ENCODE measurements at places on chromosomes 2 and 18.

DNA sequence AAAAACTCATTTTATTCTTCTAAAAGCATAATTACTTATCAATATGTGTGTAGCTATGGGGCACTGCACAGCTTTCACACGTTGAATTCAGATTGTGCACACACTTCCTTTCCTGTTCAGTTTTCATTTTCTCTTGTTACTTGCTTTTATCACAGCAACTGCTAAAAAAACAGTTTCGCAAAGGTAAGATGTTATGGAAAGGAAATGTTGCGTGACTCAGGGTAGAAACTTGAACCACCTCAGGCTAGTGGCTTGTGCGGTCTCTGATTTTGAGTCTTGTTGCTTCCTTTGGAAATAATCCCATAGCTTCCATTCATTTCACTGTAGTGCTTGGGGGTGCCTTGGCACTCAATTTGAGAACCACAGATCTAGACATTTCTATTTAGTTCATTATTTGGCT lies 171.9 kb downstream of the FMNL2 start:
- DNase-seq = no peak

DNA sequence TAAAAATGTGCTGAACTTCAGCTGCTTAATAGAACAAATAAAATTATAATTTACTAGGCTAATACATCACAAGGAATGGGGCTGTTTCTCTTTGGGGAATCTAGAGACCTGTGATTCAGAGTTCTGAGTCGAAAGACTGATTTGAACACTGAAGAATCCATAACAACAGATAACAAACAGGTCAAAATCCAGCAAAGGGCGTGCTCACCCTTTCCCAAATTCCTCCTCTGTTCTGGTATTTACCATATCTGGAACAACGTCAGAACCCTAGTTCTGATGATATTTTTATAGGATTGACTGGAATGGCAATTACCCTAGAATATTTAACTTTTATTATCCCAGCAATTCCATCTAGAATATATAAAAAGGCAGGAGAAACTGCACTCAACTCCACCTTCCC lies 66.0 kb upstream of the ITGA6 start:
- peak; percentile 61 for DNase-seq

DNA sequence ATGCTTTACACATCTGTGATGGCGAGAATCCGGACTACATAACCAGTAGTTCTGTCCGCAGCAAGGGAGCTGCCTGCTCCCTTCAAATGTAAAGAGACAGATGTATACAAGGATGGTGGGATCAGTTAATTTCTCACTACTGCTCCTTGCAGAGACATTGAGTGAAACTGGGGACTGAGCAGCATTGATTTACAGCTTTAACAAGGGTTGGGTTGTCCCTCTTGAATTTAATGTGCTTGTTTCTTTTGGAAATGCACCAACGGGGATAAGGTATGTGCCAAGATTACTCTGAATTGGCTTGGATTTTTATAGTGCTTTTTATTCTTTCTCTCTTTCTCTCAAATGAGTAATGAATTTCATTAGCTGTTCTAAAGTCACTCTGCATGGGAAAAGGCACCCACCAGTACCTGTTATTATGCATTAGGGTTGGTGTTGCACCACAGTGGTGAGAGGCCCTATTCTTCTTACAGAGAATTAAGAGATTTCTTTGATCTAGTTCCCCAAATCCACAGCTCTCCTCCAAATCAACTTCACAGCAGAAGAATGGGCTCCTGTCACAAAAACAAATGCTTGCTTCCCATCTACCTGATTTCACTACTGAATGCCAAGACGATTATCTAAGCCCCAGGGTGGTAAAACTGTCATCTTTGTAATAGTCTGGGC lies 107.6 kb downstream of the DOCK10 start:
- DNase-seq = no peak

DNA sequence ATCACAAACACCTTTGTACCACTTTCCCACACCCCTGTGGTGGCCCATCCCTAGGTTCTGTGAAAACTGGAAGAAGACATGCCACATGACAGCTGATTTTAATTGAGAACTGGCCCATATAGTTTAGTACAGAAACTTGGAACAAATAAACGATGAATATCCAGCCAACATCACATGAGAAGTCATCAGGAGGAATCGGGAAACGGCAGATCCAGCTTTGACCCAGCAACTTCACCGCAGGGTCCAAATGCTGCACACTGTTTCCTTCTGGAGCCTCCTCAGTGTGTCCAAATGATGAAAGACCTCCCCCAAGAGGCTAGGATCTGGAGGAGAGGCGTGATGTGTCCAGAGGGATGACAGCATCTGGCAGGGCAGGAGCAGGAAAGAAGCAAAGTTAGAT lies 75.5 kb downstream of the COPS8 start:
- DNase-seq = no peak

DNA sequence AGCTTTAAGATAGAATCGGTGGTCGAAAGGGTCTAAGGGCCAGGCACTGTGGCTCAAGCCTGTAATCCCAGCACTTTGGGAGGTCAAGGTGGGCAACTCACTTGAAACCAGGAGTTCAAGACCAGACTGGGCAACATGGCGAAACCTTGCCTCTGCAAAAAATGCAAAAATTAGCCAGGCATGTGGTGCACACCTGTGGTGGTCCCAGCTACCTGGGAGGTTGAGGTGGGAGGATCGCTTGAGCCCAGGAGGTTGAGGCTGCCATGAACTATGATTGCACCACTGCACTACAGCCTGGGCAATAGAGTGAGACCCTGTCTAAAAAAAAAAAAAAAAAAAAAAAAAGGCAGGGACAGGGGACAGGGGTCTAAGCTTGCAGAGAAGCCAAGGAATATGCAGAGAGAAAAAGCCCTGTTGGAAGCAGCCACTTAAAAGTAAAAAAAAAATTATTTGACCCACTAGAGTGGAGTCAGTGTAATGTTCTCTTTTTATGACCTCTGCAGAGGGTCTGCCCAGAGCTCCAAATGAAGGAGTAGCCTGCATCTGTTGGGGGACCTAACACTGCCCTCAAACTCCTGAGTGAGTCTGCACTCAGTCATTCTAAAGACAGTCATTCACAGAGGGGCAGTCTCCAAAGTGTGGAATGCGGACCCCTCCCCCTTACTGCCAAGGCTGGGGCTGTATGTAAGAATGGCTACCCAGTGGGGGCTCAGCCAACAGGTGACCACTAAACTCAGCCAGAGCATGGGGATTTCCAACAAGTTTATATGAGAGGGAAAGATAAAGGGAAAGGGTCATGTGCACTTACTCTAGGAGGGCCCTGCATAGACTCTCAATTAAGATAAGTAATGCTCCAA lies 118.5 kb upstream of the CDCA7 start:
- no peak for DNase-seq

GRCh38 chr2:81327911-81328310 lies 1023.4 kb upstream of the LRRTM1 start:
- DNase-seq = no peak

- DNase-seq = no peak
Observed at GRCh38 chr2:120355780-120356266, 9.9 kb downstream of the INHBB start.

DNA sequence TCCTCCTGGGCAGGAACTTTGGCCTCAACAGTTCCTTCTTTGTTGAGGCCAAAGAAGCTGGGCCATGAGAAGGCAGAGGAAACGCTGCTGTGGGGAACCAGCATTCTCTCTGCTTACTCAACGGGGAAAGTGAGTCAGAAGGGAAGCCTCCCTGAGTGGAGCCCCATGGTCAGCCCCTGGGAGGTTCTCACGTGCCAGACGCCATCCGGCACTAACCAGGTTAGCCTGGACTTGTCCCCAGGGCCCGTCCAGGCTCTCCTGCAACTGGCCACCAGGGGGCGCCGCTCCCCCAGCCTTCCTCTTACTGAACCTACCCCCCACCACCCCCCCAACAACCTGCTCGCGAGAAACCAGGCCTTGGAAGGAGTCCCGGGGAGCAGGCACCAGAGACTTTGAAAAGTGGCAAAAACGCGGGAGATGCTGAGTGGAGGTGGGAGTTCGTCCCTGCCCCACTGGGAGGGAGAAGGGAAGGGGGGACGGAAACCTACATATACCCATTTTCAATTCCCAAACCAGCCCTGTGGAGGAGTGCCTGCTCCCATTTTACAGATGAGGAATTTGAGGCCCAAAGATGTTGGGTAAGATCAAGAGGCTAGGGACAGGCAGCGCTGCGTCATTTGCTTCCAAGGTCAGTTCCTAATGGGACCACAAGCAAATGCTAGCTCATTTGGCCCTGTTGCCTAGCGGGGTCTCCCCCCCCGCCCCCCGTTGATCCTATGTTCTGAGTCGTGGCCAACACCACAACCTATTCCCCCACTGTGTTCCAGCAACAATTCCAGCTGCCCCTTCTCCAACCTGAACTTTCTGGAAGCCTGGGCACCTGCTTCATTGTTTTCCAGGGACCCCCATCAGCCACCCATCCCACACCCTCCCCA lies 20.0 kb downstream of the TEX44 start:
- peak; percentile 94 for DNase-seq

DNA sequence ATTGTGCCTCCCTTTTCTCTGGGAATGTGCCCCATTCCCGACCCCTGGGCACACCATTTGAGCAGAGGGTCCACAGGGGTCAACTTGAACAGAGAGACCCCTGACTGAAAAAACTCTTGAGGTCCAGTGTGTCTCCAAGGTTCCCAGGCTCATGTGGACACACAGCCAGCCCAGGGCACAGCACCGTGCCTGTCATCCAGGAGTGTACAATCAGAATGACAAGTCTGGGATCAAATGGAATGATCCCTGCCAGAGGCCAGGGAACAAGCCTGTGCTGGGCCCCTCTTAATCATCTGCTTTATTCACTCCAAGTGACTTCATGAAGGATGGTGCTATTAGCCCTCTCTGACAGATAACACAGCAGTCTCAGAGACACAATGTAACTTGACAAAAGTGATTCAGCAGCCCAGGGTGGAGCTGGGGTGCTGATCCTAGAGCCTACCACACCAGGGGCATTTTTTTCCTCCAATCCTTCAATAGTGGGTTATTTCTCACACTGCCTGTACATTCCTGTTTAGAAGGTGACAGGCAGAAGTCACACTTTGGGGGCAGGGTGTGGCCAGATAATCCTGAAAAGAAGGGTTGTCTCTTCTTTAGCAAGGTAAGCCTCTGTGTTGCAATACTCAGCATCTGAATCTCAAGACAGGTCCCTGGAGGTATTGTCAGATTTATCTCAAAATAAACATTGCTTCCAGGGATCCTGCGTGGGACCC lies 84.0 kb upstream of the TMEM200C start:
- DNase-seq = no peak

GRCh38 chr18:79733135-79733701 lies 53.6 kb downstream of the CTDP1 start:
- no peak for DNase-seq

- DNase-seq = no peak
Observed at GRCh38 chr2:233418761-233419546, 64.7 kb downstream of the DGKD start.

DNA sequence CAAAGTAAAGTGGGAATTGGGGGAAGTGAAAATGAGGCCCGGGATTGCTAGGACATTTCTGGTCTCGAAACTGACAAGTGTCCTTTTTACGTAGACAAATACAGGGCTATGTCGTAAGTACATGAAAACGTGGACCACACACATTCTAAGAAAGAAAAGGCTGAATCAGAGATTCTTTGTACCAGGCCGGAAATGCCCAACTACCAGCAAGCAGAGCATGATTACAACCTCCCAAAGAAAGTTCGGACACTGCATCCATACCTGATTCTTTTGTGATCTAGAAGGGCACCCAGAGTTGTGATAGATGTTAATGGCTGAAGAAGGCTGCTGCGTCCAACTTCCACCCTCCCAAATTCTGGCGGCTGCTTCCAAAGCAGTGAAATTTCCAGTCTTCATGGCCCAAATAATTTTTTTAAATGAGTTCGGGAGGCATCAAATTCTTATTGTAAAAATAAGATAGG lies 1.7 kb downstream of the RBMS1 start:
- peak; percentile 51 for DNase-seq

GRCh38 chr18:8359076-8359475 lies 250.2 kb upstream of the RAB12 start:
- no peak for DNase-seq

DNA sequence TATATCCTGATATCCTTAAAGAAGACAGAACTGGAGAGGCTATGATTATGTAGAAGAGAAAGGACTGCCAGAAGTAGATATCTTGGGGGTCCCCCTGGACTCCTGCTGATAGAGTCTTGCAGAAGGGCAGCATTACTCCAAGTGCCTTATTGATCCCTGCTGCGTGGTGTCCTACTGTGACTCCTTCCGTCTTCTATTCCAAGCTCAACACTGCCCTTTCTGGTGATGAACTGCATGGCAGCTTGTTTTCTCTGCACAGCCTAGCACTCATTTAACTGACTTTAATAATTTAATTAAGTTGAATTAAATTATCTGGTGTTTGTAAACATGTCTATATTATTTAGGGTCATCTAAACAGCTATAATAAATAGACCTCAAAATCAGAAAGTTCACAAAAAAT lies 194.1 kb upstream of the DSEL start:
- no peak for DNase-seq

DNA sequence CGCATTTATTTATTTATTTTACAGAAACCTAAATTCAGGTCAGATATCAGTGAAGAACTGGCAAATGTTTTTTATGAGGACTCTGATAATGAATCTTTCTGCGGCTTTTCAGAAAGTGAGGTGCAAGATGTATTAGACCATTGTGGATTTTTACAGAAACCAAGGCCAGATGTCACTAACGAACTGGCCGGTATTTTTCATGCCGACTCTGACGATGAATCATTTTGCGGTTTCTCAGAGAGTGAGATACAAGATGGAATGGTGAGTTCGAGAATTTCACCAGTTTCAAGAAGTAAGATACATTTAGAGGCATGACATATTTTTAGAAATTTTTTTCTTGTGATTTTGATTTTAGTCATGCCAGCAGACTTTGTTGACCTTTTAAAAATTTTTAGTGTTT lies 4.6 kb downstream of the CDCA7 start:
- no peak for DNase-seq

- no peak for DNase-seq
Observed at GRCh38 chr2:231613331-231613662, 20.6 kb downstream of the TEX44 start.

GRCh38 chr2:94999431-94999883 lies 26.1 kb upstream of the MAL start:
- no peak for DNase-seq

DNA sequence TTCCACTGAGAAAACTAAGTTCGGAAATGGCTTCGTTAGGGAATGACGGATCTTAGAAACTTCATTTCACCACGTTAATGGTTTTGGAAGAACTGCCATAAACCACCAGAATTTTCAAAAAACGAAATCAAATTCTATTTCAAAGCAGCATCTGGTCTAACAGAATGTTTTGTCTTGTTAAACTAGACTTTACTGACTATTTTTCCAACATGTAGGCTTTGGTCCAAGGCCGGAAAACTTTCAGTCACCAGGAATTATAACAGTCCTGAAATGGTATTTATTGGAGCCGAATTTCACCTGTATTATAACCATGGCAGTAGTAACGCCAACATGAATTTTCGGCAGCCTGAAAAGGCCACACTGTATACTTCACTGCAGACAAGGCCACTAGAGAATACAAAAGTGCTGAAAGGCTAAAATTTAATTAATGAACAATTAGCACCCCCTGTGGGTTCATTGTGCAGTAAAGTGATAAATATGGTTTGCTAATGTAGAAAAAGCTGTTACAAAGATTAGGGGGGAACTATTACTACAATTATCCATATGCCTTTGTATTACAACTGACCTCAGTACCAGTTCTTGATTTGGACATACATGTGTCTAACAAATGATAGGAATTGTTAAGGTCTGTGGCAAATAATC lies 116.4 kb downstream of the ZNF521 start:
- no peak for DNase-seq

GRCh38 chr18:25735459-25735858 lies 355.0 kb downstream of the SS18 start:
- DNase-seq = no peak

- peak; percentile 35 for DNase-seq
Observed at GRCh38 chr18:51196118-51196810, 1.2 kb downstream of the MEX3C start.
